Large intestine (tissue), 12 donors: ENCODE measurements at places on chromosomes 16 and 17. TPM values are rescaled to one million over a fixed set of nuclear protein-coding genes. Genes with fewer than 3 reads are reported as not detected.
A peak's percentile ranks its signal among the peaks of the same experiment; 100 is the strongest.

Gene C1QTNF1
- 3.1 TPM for polyA plus RNA-seq

Gene NDRG4
- 17.4 TPM for polyA plus RNA-seq

Gene TUFM
- 157 TPM for polyA plus RNA-seq

- no peak for DNase-seq
These were observed 11.2 kb downstream of the BCL7C start for GRCh38 chr16:30882429-30883310.

GRCh38 chr16:67271446-67271845 lies 7.9 kb upstream of the PLEKHG4 start:
- DNase-seq = no peak

- no peak for DNase-seq
These were observed 36.3 kb downstream of the PITPNC1 start for GRCh38 chr17:67413388-67413787.

DNA sequence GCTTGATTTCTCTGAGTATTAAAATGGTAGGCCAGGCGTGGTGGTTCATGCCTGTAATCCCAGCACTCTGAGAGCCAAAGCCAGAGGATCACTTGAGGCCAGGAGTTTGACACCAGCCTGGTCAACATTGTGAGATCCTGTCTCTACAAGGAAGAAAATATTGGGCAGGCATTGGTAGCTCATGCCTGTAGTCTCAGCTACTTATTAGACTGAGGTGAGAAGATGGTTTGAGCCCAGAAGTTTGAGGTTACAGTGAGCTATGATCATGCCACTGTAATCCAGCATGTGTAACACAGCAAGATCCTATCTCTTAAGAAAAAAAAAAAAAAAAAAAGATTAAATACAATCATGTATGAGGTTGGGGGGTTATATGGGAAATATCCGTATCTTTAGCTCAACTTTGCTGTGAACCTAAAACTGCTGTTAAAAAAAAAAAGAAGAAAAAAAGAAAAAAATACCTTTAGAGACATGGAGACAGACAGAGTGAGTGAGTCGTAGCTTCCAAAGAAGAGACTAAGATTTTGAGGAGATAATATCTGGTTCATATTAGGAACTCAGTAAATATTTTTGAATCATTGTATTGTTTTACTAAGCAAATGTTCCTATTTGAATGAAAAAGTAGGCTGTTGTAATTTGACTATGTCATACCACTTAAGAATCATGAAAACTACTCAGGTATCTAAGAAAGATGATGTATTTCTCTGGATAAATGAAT lies 325.7 kb upstream of the TBX2 start:
- DNase-seq = no peak

GRCh38 chr17:10186771-10187410 lies 11.5 kb downstream of the GAS7 start:
- DNase-seq = no peak

DNA sequence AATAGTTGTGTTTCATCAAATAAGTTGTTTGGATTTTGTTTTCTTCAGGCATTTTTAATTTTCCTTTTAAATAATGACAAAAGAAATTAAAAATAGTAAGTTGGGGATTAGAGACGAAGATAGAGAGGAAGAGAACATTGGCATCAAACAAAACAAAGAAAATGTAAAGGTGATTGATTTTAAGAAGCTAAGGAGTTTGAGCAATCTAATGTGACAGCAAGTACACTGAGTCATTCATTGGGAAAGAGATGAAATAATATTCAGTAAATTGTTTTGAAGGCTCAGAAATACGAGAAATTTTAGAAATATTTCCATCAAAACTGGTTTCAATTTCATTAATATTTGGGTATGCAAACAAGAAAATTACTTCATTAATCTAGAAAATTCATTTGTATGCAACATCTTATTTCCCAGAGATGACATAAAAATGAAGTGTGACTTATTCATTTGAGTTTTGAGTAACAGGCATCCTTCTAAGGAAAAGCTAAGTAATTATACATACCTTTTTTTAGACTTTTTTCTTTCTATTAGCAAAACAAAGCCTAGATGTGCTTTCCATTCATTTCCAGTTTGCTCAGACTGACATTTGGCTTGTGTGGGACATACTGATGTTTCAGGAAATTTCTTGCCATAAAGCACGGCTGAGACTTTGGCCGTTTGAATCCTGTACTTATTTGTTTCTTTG lies 66.7 kb downstream of the COX10 start:
- DNase-seq = peak; percentile 31

GRCh38 chr17:16488186-16488967 lies 3.6 kb downstream of the LRRC75A start:
- DNase-seq = peak; percentile 85

- no peak for DNase-seq
These were observed 28.1 kb downstream of the TOX3 start for GRCh38 chr16:52518884-52519283.

GRCh38 chr16:69444873-69445517 lies 20.6 kb downstream of the CYB5B start:
- no peak for DNase-seq

- no peak for DNase-seq
These were observed 4.8 kb downstream of the EMP2 start for GRCh38 chr16:10575506-10576130.

DNA sequence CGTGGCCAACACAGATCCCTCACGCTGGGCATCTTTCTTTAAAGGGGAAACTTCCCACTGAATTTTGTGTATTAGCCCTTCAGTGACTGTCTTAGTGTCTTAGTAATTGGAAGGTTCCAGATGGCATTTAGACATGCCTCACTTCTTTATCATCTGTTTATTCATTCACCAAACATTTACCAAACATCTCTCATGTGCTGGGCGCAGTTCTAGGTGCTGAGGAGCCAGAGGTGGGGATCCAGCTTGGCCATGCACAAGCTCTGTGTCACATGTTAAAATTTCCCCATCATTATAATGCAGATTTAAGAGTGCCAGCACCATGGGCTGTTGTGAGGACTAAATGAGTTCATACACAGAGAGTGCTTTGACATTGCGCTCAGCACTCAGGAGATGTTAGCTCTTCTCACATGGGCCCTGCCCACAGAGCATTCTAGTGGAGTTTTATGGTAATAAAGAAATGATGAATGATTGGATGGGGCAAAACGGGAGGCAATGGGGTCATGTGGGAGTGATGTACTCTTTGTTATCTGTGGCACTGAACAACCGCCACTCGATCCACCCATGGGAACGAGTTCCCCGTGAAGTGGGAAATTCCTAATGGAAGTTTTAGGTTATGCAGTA lies 119.7 kb downstream of the SNX29 start:
- no peak for DNase-seq

DNA sequence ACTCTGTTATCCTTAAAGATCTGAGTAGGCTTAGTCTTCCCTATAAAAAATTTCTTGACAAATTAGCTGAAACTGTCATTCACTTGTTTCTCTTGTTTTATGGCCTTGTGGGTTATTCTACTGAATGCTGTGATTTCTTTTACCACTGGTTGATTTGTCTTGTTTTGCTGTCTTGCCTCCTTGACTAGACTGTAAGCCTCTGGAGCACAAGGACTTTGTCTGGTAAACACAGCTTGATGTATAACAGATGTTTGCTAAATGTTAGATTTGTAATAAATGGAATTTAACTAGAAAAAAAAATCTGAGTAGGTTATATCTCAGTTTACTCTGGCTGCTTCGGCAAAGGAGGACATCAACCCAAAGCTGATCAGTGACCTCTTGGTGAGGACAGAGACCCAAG lies 21.6 kb downstream of the VAC14 start:
- DNase-seq = no peak

- DNase-seq = no peak
These were observed 3.3 kb downstream of the RARA start for GRCh38 chr17:40312131-40312731.

DNA sequence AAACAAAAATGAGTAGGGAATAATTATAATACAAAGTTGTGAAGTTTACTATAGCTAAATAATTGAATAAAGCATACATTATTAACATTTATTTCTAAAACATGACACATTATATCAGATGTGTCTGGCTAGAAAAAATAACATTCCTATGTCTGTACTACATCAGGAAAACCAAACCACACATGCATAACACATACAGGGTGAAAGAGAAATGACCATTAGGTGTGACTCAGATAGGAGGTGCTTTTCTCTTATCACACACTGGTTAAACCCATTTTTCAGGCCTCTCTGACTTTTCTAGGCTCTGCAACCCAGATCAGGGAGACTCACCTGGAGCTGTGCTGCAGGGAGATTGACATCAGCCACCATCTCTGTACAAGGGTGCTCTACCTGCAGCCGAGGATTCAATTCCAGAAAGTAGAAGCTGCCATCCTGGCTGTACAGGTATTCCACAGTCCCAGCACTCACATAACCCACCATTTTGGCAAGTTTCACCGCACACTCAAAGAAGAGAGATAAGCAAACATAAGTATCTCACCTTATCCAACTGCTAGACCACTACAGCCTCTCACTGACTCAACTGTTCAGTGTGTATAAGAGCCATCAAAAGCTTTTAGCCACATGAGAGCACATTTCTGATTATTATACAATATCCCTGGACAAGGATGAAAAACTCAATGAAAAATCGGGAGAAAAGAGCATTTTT lies 116.6 kb upstream of the C17orf78 start:
- no peak for DNase-seq

DNA sequence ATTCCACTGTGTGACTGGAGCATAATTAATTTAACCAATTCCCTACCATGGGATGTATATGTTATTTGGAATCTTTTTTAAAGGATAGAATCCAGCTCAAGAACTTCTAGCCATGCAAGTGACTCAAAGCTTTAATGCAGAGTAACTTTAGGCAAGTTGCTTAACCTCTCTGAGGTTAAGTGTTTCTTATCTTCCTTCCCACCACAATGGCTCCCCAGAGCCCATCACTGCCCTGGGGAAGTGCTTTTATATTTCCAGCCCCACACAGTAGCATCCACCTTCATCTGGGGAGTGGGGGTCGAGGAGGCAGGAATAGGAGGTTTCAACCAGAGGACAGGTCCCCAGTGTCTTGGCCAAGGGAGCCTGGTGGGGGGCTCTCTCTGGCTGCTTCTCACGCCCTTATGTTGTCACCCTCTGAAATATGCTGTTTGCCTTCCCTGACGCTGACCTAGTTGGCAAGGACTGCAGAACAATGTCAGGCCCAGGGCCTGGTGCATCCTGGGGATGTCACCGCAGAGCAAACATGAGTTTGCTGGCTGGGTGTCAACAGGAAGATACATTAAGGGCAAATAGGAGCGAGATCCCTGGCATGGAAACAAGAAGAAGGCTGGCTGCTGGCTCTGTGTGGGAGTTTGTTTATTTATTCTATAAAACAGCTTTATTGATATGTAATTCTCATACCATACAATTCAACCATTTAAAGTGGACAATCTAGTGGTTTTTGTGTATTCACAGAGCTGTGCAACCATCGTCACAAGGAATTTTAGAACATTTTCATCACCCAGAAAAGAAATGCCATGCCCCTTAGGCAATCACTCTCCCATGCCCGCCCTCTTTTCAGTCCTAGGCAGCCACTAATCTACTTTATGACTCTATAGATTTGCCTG lies 46.6 kb upstream of the WSB1 start:
- DNase-seq = no peak

GRCh38 chr17:72107100-72107499 lies 13.7 kb upstream of the SOX9 start:
- DNase-seq = no peak

DNA sequence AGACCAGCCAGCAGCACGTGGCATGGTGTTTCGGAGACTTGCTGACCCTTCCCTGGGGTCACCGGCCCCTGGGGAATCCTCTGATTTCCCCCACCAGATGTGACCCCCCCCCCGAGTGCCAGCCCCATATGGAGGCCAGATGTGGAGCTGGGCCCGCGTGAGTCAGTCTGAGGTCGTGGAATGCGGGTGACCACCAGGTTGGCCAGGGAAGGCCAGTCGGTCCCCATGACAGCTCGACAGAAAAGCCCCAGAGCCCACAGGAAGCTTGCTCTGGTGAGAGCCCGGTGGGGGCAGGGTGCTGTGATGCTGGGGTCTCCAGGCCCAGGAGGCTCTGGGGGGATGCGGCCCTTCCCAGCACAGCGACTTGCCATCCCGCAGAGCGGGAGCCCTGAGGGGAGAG lies 209.0 kb downstream of the NTN1 start:
- DNase-seq = no peak
